ENCODE measurements at places on chromosomes 2 and 18. TPM values are rescaled to one million over a fixed set of nuclear protein-coding genes. Genes with fewer than 3 reads are reported as not detected.

LIMS2 gene
- 6.0 TPM for total RNA-seq

SH2D6 gene
- 0.12 TPM for total RNA-seq

DNA sequence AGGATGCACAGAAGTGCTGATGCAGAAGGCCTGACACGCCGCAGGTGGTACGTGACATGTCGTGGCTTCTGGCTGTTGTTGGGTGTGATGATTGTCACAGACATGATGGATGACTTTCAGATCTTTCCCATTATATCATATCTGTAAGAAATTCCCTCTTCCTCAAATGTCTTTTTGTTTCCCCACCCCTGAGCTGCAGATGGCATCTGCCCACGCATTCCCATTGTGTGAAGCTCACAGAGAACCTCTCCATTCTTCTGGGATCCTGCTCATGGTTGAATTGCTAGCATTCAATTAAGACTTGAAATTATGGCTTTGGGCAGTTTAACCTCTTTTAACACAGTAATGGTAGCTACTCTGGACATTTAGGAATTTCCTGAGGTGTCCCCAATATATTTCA lies 28.3 kb upstream of the EPHA4 start:
- no peak for ATAC-seq

DNA sequence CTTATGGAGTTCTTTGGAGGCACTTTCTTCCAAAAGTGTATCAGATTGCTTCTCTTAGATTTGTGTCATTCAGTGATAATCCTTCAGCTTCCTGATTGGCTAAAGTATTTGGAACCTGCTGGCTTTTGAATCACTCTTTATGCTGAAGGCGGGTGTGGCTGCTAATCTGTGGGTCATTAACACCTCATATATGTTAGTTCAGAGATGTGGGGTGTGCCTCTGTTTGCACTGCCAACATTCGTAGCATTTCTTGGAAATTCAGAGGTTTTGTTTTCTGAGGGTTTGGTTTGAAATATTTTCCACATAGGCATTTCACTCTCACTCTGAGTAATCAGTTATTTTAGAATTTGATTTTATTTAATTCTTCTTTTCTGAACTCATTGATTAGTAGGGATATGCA lies 1604.4 kb upstream of the ACVR2A start:
- peak; percentile 52 for ATAC-seq

DNA sequence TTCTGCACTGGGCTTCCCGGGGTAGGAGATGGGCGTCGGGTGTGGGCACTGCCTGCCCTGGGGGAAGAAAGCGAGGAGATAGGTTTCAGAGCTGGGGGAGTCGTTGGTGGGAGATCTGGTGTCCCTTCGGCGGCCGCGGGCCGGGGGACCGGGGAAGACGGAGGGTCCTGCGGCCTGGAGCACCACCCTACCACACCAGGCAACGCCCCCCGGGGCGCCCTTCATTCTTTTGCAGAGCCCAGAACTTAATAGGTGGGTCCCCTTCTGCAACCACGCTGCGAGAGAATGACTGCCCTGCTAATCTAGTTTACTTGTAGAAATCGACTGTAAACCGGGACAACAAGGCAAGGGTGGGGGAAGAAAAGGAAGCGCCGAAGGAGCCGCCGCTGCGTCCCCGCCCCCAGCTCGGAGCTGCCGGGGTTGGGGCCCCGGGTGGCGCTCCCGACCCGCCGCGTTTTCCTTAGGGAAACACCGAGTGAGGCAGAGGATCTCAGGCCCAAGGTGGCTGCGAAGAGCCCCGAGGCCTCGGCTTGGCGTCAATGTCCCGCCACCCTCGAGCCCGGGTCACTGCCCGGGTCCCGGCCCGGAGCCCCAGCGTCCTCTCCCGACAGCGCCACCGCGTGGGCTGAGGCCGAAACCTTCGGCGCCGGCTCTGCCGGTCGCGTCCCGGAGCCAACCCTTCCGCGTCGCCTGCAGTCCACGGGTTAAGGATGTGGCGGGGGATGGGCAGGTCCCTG lies 5.4 kb upstream of the SATB2 start:
- peak; percentile 68 for ATAC-seq

DNA sequence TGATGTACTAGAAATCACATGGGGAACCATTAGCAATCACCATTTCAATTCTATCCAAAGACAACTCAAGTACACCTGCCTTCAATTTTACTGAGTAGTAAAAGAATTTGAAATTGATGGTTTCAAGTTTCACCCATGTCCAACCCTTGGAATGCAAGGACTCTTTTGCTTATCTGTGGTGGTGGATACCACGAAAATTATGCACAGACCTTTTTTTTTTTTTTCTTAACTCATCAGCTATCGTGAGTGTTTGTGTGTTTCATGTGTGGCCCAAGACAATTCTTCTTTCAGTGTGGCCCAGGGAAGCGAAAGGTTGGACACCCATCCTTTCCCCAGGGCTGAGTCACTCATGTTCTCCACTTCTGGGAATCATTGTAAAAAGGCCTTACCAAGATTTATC lies 23.1 kb downstream of the ID2 start:
- ATAC-seq = no peak

- no peak for ATAC-seq
These were observed 69.6 kb downstream of the MAP4K4 start for GRCh38 chr2:101766871-101767739.

- no peak for ATAC-seq
These were observed 104.7 kb downstream of the LRATD1 start for GRCh38 chr2:14737201-14737600.

Data from esophagus mucosa (tissue), 1 donor.